ENCODE measurements at places on chromosomes 6 and 20. TPM values are rescaled to one million over a fixed set of nuclear protein-coding genes. Genes with fewer than 3 reads are reported as not detected.

PLCB1 gene
- 24.9 TPM for total RNA-seq

MCCD1 gene
- total RNA-seq: not detected

PSORS1C2 gene
- not detected for total RNA-seq

CLDN20 gene
- total RNA-seq: not detected

SYCP2L gene
- not detected for total RNA-seq

C6orf15 gene
- total RNA-seq: not detected

TRIM31 gene
- not detected for total RNA-seq

GRM1 gene
- total RNA-seq: 0.17 TPM

CCM2L gene
- total RNA-seq: not detected

OPN5 gene
- under 0.01 TPM for total RNA-seq

CD40 gene
- 0.95 TPM for total RNA-seq

FUCA2 gene
- 29.9 TPM for total RNA-seq

ZSCAN16 gene
- total RNA-seq: 2.0 TPM

CFB gene
- total RNA-seq: 56.8 TPM

IMPG1 gene
- not detected for total RNA-seq

PCMT1 gene
- total RNA-seq: 92.0 TPM

CFAP61 gene
- total RNA-seq: not detected

C6orf58 gene
- not detected for total RNA-seq

SYTL3 gene
- 9.5 TPM for total RNA-seq

SEMG1 gene
- total RNA-seq: not detected

PSORS1C1 gene
- 2.8 TPM for total RNA-seq

PTGIS gene
- total RNA-seq: 295 TPM

SLC22A3 gene
- total RNA-seq: 0.09 TPM

PIGT gene
- 17.5 TPM for total RNA-seq

SCRT2 gene
- total RNA-seq: not detected

PTCRA gene
- not detected for total RNA-seq

SDCBP2 gene
- total RNA-seq: 1.9 TPM

LIN28B gene
- total RNA-seq: not detected

RBM24 gene
- 0.16 TPM for total RNA-seq

CTAGE9 gene
- not detected for total RNA-seq

HMGCLL1 gene
- total RNA-seq: not detected

CCN2 gene
- 145 TPM for total RNA-seq

MYO6 gene
- 10.8 TPM for total RNA-seq

CTCFL gene
- not detected for total RNA-seq

MACROD2 gene
- 0.63 TPM for total RNA-seq

KHDC1L gene
- total RNA-seq: not detected

PRICKLE4 gene
- total RNA-seq: not detected

IL17F gene
- total RNA-seq: not detected

SKIC2 gene
- 55.6 TPM for total RNA-seq

PBOV1 gene
- not detected for total RNA-seq

SPATA25 gene
- total RNA-seq: 1.4 TPM

COL9A3 gene
- 1.1 TPM for total RNA-seq

GLO1 gene
- total RNA-seq: 83.2 TPM

ATP6V1G2 gene
- total RNA-seq: 10.4 TPM

DOK5 gene
- 26.8 TPM for total RNA-seq

ENPP5 gene
- under 0.01 TPM for total RNA-seq

KIF25 gene
- not detected for total RNA-seq

FERMT1 gene
- total RNA-seq: 4.9 TPM

PRR18 gene
- not detected for total RNA-seq

EYA2 gene
- total RNA-seq: 2.4 TPM

B3GALT4 gene
- total RNA-seq: 13.6 TPM

AGPAT4 gene
- 10.2 TPM for total RNA-seq

ADGRG6 gene
- 0.32 TPM for total RNA-seq

TREML1 gene
- not detected for total RNA-seq

GJA1 gene
- 120 TPM for total RNA-seq

RRAGD gene
- 0.09 TPM for total RNA-seq

TRIM15 gene
- total RNA-seq: not detected

TBX18 gene
- total RNA-seq: 8.2 TPM

Measured in bronchial smooth muscle cell (primary cell).